ENCODE measurements at places on chromosomes 13 and 19.

- no peak for DNase-seq
Observed at GRCh38 chr19:5036698-5037563, 68.0 kb downstream of the KDM4B start.

DNA sequence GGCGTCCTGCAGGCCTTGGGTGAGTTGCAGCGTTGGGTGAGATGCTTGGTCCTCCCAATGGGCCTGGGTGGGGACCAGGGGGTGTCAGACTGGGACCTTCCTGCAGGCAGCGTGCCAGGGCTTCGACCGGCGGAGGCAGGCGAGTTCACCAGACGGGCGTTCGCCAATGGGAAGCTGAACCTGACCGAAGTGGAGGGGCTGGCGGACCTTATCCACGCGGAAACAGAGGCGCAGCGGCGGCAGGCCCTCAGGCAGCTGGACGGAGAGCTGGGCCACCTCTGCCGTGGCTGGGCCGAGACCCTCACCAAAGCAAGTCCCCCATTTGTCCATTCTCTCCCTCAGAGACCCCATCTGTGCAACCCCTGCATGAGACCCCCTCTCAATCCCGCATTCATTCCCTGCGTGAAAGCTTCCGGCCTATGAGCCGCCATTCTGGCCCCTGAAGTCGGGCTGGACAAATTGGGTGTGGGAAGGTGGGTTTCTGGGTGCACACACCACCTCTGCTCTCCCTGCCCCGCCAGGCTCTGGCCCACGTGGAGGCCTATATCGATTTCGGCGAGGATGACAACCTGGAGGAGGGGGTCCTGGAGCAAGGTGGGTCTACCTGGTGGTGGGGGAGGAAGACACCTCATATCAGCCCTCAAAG, 1.2 kb downstream of the GTPBP3 start:
- DNase-seq, result no peak

- DNase-seq, result no peak
Observed at GRCh38 chr13:35765366-35765765, 288.9 kb upstream of the MAB21L1 start.

DNA sequence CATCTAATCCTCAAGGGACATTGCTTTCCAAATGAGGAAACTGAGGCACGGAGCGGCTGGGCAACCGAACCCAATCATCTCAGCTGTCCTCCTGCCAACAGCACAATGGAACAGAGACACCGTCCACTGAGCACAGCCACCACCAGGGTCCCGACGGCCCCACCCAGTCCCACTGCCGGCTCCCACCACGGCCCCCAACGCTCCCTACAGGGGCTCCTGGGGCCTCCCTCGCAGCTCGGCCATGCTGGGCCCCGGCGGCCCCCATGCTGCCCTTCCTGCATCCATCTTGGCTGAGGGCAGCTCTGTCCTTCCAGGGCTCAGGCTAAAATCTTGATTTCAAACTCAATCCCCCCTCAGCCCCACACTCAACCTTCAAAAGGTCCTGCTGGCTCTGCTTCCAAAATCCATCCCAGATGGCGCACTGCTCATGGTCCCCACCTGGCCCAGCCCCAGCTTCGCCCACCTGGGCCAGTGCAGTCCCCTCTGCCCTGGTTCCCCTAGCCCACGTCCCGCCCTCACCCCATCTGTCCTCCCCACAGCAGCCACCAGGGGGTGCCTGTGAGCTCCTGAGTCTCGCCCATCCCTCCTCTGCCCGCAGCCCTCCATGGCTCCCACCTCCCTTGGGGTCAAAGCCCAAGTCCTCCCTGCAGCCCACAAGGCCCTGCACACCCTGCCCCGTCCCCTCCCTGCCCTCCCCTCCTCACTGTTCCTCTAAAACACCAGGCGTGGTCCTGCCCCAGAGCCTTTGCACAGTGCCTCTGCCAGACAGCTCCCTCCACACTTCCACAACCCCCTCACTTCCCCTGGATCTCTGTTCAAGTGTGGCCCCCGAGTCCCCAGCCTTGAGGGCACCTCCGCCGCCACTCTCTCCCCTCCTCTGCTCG, 7.9 kb downstream of the PIP5K1C start:
- DNase-seq, result no peak
